HepG2 (cell line): ENCODE measurements at places on chromosomes 5 and 9.
A peak's percentile ranks its signal among the peaks of the same experiment; 100 is the strongest.

DNA sequence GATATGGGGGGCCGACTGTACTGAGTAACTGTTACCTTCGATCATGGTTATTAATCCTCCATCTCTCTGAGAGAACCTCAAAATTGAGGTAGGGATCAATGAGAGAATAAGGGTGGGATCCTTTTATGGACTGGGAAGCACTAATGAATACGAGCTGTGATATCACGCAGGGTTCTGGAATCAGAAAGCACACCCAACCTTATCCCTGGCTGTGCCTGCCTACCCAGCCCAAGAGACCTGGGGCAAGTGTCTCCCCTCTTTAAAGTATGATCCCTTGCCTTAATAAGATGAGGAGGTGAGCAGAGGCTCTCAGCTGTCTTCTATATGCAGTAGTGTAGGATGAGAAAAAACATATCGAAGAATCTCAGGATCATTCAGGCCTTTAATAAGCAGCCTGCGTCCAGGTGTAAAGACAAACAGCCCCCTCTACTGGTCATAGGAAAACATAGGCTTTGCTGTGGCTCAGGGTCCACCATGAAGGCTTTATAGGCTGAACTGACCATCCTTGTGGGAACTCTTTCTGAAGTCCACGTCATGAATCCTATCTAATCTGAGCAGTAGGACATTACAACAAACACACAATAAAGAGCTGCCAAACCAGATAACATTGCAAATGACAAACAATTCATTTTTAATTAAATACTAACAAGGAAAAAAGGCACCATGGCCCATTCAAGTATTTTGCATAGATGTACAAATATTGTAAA, 16.8 kb downstream of the NIPAL4 start:
- peak; percentile 75 for DNase-seq

GRCh38 chr5:74850789-74851425, 15.3 kb downstream of the FAM169A start:
- DNase-seq = no peak

- no peak for DNase-seq
These were observed 198.1 kb downstream of the ENC1 start for GRCh38 chr5:74442466-74442865.

- DNase-seq = no peak
These were observed 72.8 kb upstream of the PARP8 start for GRCh38 chr5:50593681-50594080.
